ENCODE measurements at places on chromosomes 5 and 9.
A peak's percentile ranks its signal among the peaks of the same experiment; 100 is the strongest.

- no peak for DNase-seq
These were observed 265.0 kb upstream of the FAM174A start for GRCh38 chr5:100270023-100270771.

GRCh38 chr9:90970608-90971007, 169.0 kb downstream of the SYK start:
- peak; percentile 31 for DNase-seq

GRCh38 chr5:169602535-169602934, 19.0 kb downstream of the SPDL1 start:
- DNase-seq = peak; percentile 70

- DNase-seq = no peak
These were observed 197.9 kb downstream of the EPB41L4A start for GRCh38 chr5:112221128-112221527.

DNA sequence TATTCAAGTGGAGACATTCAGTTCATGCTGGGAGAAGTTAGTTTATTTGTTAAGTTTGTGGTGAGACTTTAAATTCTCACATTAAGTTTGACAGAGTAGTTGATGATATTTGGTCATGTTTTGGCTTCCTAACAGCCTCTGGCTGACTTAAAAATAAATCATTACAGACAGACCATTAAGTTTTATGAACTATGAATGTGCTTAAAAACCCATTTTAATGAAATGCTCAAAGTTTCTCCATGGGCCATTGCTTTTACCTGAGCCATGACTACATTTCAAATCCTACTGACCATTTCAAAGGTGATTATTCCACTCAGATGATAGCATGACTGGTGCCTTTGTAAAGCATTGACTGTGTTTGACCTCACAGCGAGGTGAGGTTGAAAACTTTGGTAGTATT, 192.7 kb downstream of the LRRC70 start:
- no peak for DNase-seq

DNA sequence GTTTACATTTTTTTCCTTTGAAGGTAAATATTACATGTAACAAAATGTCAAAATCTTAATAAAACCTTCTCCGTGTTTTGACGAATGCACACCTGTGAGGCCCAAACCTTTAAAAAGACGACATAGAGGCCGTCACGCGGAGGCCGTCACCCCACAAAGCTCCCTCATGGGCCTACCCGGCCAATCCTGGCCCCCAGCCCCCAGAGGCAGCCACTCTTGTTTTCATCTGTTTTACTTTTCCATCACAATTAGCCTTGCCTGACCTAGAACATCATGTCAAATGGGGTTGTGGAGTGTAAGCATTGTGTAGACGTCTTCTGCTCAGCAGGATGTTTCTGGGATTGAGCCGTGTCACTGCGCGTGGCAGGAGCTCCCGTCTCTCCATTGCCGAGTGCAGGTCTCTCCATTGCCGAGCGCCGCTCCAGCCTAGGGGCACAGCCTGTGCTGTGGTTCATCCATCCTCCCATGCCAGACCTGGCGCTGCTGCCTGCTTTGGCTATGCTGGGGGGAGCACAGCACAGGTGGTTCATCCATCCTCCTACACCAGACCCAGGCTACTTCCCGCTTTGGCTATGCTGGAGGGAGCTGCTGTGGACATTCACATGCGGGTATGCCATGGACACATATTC, 52.2 kb upstream of the IRX4 start:
- no peak for DNase-seq

Measured in GM23248 (cell line).